ENCODE measurements at places on chromosomes 4 and X.
A peak's percentile ranks its signal among the peaks of the same experiment; 100 is the strongest.

DNA sequence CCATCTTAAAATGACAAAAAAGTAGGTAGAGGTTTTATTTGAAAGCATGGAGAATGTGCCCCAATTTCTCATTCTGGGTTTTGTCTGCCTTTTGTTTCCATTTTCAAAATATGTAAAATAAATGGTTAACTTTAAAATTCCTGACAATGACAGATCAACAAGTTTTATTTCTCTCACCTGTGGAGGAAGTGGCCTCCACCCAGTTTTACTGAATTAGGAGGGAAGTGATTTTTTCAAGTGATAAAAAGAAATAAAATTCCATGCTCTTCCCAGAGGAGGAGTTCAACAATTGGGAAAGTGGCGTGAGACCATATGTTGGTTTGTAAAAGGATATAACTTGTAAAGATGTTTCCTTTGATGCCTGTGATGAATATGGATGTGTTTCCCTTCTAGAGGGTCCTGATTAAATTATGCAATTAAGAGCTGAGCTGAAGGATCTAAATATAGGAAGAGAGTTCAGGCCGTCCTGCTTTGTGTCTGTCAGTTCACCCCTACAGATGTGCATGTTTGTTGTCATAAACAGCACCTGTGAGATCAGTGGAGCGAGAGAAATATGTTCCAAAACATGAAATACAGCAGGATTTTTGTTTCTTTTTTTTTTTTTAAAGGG lies 19.5 kb downstream of the SMAD1 start:
- no peak for DNase-seq

GRCh38 chr4:77845400-77845799 lies 17.2 kb upstream of the MRPL1 start:
- peak; percentile 2 for DNase-seq

GRCh38 chrX:20529301-20529700 lies 262.6 kb upstream of the RPS6KA3 start:
- DNase-seq: no peak

DNA sequence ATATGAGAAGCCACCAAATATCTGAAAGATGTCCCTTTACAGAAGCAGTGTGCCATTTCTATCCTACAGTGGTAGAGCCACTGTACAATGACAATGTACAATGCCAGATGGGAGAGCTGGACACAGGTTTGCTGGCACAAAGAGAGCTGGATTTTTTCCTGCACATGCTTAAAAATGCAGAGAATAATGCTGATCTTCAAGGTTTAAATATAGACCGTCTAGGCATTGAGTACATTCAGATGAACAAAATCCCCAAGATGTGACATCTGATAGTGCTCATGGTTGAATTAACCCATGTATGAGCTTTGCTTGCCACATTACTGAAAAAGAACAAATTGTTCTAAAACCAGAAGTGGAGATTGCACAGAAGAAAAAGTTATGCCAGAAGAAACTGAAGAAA lies 11.7 kb downstream of the ADGRL3 start:
- no peak for DNase-seq

DNA sequence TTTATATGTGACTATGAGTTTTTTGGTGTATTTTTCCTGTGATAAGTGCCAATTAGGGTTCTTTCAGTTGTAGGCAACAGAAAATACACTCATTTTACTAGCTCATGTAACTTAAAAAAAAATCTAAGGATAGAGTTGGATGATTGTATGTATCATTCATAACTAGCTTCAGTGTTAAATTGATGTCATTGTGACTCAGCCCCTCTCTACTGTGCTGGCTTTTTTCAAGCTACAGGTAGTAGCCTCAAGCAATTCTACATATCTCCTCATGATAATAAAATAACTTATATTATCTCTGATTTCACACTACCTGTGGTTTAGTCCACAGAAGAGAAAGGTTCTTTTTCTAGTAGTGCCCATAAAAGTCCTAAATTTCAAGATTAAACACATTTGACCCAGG lies 11.9 kb downstream of the WDR17 start:
- no peak for DNase-seq

- DNase-seq: peak; percentile 83
These were observed 58.7 kb upstream of the DHX15 start for GRCh38 chr4:24642981-24643547.

DNA sequence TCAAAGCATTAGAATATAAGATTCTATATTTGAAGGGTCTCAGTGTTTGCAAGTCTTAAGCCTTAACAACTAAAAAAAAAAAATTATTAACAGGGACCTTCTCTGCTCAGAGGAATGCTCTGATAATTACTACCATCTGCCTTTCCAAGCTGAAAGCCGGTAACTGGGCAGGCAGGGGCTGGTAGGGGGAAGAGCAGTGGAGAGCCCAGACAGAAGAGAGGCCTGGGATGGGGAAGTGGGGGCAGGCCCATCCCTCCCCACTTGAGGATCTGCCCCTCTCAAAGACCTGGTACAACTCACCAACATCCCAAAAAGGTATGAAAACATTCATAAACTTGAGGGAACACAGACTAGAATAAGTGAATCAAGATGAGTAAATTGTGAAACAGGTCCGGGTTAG lies 113.9 kb downstream of the QDPR start:
- no peak for DNase-seq

- DNase-seq: no peak
These were observed 56.8 kb downstream of the COX18 start for GRCh38 chr4:73012673-73013072.

GRCh38 chrX:44459501-44459900 lies 83.2 kb downstream of the FUNDC1 start:
- DNase-seq: peak; percentile 0

GRCh38 chrX:77426811-77427210 lies 20.4 kb upstream of the FGF16 start:
- peak; percentile 88 for DNase-seq

- no peak for DNase-seq
These were observed 243.3 kb downstream of the GASK1B start for GRCh38 chr4:157929486-157929885.

- no peak for DNase-seq
These were observed 217.6 kb downstream of the SNCA start for GRCh38 chr4:89619206-89619962.

- DNase-seq: no peak
These were observed 362.2 kb upstream of the SPANXN4 start for GRCh38 chrX:142663330-142664095.

GRCh38 chrX:139518475-139518874 lies 12.1 kb upstream of the F9 start:
- DNase-seq: no peak

DNA sequence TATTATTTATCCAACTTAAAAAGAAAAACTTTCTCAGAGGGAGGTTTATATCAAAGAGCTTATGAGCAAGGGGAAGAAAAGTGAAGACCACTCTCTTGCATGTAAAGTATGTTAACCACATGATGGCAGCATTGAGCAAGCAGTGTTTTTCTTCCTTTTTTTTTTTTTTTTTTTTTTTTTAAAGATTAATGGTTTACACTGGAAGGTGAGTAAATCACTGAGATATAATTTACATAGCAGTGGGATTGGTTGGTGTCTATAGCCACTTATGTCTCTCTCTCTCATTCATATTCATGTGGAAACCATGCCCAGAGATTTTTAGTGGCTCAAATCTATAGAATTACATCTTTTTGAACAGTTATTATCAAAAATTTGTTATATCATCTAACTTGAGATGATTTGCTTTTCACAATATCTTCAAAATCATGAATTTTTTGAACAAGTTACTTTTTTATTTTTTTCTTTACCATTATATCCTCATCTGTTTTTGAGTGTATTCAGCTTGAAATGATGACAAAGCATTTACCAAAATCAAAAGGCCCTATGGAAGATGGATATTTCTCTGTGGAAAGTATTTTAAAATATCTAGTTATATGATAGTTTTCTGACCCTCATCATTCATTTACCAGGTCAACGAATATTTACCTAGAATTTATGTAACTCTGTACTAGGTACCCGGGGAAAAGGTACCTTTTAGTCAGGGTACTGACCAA lies 31.6 kb downstream of the MTHFD2L start:
- peak; percentile 58 for DNase-seq

DNA sequence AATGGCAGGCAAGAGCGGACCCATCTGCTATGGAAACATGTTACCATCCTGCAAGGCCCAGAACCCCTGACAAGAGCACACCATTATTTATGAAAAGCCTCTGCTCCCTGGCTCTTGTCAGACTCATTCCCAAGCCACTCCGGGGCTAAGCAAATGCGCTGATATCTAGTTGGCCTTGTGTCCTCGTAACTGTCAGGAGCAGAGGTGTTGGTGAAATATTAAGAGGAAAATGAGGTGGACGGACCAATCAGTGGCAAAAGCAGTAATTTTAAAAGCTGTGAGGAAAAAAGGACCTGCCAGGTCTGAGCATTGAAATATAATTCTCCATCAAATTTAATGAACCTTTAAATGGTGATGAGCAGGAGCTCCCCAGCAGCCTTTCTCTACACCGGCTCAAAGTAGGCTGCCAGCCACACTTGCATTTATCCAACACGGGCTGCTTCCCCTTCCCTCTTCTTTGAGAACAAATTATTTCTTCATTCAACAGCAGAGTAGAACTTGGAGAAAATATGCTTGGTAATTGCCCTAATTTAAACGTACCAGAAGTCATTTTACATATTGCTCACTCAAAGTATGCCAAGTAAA lies 214.3 kb downstream of the RASL11B start:
- DNase-seq: no peak

- no peak for DNase-seq
These were observed 667.4 kb upstream of the NDST4 start for GRCh38 chr4:115780835-115781234.

- DNase-seq: no peak
These were observed 83.6 kb downstream of the NBDY start for GRCh38 chrX:56812515-56813105.

GRCh38 chr4:2937986-2938385 lies 25.2 kb downstream of the NOP14 start:
- no peak for DNase-seq

DNA sequence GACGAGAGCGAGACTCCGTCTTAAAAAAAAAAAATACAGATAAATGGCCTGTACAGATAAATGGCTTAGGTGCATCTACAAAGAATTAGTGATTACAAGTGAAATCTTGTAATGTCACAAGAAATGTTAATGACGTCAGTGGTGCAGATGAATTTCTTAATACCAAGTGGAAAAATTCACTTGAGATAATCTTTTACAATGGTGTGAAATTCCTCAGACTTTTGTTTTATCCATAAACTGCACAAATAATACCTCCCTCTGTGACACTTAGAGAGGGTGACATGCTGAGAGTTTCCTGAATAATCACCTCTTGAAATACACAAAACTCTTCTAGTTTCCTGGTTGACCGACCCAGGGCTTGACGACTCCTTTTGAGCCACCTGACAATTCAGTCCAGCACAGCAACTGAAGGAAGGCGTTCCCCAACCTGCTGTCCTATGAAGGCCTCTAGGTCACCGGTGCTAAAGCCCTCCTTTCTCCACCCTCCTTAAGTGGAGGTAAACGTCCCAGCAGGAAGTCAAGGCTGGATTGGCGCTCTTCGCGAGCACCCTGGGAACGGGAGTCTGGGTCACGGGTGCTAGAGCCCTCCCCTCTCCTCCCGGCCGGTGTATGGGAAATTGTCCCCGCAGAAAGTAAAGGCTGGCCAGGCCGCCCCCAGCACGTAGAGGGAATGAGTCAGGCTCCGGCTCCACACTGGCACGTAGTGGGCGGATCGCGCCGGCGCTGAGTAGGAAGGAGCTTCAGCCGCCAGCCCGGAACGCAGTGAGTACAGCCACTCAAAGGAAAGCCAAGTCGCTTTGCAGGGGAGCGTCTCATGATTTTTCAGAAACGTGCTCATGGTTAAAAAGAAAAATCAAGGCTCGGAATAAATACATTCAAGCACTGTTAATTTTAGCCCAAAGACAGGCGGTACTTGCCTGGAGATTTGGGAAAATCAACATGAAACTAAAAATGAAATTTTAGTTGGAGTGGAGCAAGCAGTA lies at the start of gene TMEM144:
TMEM144 (plus strand) TSS at position 662 of the 983 bp plus-strand sequence. CDS start 2,182 bp downstream, outside the sequence.
- DNase-seq: peak; percentile 90

GRCh38 chr4:113607998-113608397 lies 153.5 kb downstream of the CAMK2D start:
- no peak for DNase-seq

- DNase-seq: no peak
These were observed 272.4 kb upstream of the KCNIP4 start for GRCh38 chr4:22220965-22221364.

DNA sequence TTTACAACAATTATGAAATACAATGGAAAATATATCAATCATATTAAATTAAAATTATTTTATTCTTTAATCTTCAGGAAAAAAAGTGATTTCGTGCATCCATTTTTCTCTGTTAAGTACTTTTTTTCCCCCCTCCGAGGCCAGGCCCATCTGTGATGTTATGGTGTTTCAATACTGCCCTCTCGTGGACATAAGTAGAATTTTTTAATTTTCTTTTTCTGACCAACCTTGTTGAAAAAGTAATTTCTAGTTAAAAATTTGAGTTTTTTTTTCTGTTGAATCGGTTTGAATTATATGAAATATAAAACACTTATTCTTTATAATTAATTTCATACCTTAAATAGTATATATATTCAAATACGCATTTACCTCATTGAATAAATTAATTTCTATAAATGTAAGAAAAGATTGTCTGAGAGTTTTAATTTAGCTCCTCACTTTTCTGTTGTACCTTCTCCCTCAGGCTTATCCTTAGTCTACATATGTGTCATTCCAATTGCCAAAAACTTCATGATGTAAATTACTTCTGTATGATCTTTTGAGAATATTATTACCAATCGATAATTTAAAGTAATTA lies 175.8 kb upstream of the TECRL start:
- peak; percentile 53 for DNase-seq

- DNase-seq: no peak
These were observed 2094.5 kb upstream of the AGA start for GRCh38 chr4:179536694-179537093.

DNA sequence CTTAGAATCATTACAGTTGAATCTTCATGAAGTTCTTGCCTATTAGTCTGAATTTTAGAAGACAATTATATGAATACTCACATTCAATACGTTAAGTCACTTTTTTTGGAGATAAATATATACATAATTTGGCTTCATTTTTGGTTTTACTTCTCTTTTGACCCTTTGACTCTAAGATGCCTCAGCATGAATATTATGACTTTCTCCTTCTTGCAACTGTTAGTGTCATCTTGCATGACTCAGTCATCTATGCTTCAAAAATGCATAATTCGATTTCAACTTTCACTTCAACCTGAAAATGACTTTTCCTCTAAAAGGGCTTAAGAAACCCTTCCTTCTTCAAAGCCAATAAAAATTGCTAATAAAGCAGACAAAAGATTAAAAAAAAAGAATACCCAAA lies 1427.5 kb downstream of the ADGRL3 start:
- DNase-seq: no peak

DNA sequence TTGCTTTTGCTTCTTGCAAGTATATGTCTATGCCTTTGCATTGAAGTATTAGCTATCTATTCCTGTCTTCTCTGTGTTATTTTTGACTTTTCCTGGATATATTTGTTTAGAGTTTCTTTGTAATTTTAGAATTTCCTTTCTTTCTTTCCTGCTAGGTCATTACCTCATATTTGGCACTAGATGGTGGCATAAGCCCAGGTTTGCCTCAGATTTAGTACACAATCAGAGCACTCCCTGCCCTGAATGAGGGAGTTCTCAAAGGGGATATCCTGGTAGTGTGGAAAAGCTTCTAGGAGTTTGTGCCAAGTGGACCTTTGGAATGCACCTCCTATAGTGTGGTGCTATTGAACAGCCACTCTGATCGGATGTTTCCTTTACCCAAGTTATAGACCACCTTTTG lies 181.6 kb downstream of the UGT8 start:
- DNase-seq: peak; percentile 49

- DNase-seq: no peak
These were observed 60.3 kb downstream of the USP11 start for GRCh38 chrX:47293106-47293505.

GRCh38 chrX:9919632-9920172 lies 47.5 kb upstream of the CLDN34 start:
- DNase-seq: no peak
